Stimulated activated CD8-positive, alpha-beta memory T cell treated with anti-CD3 and anti-CD28 coated beads, Interleukin-2, amount 100 ng/mL, for 48 hours (primary cell): ENCODE measurements at places on chromosomes 12 and 14.
A peak's percentile ranks its signal among the peaks of the same experiment; 100 is the strongest.

DNA sequence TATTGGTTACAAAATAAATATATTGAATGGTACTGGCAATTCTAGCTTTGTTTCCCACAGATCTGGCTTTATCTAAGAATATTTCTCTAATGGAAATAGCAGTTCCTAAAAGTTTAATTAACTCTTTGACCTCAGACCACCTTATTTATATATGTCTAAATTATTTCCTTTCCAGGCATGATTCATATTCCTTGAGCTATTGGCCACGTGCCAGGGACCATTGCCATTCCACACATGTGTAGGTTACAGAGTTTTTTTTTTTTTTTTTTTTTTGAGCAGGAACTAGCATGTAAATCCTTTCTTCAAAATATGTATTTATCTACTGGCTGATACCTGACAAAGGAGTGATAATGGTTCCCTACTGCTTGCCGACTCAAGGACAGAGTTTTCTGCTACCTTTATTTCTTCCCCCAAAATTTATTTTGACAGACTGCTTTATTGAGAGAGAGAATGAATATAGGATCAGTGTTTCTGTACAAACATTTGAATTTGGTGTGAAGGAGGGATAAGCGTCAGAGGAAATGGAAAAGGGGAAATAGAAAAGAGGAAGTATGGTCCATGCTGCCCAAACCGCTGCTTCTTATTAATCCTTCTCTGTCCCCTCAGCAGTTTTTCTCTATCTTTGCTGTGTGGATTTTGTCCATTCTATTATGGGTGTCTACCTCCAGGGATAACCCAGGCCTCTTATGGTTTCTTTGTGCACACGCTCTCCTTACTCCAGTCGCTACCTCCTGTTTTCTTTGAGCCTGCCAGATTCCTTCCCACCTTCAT is 36.4 kb downstream of the PDE3A start:
- no peak for DNase-seq

GRCh38 chr14:65849558-65849957 is 437.0 kb downstream of the FUT8 start:
- no peak for DNase-seq

- no peak for DNase-seq
Measured at GRCh38 chr14:81113176-81113575, 107.6 kb downstream of the GTF2A1 start.

- DNase-seq, result peak; percentile 67
Measured at GRCh38 chr14:104094709-104095425, 9.4 kb downstream of the ASPG start.

GRCh38 chr12:13223941-13224340 is 27.4 kb downstream of the EMP1 start:
- no peak for DNase-seq

DNA sequence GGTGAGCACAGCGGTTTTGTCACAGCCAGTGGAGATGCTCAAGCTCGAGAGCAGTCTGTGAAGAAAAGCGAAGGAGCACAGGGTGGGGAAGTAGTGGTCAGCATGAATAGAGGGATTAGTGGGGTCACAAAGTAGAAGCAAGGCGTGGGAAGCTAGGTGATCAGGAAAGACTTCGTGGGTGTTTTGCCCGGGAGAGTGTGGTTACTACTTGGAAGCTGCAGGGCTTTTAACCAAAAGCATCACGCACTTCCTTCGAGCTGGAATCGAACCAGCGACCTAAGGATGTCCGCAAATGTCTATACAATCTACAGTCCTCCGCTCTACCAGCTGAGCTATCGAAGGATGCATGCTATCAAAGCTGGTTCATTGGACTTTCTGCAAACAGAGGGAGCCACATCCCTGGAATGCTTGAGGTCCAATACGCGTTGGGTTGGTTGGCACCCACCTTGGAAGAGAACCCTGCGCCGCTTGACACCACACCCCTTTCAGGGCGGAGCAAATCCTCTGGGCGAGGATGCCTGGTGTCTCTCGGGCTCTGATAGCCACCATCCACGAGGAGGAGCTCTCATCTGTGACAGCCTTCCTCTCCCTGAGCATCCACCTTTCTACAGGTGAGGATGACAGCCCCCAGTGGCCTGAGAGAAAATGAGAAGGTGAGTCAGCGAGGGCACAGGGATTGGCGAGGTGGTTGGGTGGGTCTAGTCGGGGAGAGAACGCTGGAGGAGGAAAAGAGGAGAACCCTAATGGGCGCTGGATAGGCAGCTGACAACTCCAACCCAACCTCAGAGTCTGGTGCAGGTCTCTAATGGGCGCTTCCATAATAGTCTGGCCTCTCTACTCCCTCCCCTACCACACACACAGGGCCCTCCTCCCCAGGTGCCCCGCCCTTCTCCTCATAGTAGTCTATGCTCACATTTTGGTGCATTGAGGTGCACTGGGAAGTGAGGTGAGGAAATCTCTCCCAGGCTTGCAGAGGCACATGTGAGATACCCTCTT is 16.0 kb upstream of the OR6S1 start:
- no peak for DNase-seq

DNA sequence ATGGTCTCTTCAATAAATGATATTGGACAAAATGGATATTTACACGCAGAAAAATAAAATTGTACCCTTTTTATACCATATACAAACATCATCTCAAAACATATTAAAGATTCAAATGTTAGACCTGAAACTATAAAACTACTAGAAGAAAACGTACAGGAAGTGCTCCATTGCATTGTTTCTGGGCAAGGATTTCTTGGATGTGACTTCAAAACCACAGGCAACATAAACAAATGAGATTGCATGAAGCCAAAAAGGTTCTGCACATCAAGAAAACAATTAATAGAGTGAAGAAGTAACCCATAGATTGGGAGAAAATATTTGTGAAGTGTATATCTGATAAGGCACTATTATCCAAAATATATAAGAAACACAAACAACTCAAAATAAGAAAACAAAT is 812.4 kb downstream of the NRXN3 start:
- DNase-seq, result no peak

DNA sequence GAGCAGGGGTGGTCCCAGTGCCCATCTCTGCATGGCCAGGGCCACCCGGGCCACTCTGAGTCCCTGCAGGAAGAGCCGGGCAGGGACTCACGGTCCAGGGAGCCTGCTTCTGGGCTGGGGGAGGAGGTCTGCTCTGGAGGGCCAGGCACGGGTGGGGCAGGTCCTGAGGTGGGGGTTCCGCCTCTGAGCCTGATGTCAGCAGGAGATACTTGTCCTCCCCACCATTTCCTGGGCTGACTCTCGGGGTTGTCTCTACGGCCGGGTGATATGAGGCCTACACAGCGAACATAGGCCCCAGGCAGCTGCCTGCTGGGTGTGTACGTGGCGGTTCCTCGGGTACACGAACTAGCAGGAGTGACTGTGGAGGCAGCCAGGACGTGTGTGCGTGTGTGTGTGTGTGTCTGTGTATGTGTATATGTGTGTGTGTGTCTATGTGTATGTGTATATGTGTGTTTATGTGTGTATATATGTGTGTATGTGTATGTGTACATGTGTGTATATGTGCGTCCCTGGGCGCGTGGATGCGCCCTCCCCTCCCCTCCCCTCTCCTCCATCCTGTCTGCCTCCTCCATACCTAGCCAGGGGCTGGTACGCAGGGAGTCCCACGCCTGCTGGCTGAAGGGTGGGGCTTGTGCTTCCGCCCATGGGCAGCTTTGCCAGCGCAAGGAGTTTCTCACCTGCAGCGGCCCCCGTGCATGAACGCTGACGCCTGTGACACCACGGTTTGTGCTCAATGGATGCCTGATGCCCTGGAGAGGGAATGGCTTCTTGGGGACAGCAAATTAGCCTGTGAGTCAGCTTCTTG is 30.4 kb upstream of the TRAF3 start:
- no peak for DNase-seq

GRCh38 chr12:127728285-127728684 is 538.7 kb upstream of the TMEM132C start:
- no peak for DNase-seq

- no peak for DNase-seq
Measured at GRCh38 chr12:52969828-52970569, 21.1 kb downstream of the KRT18 start.

GRCh38 chr14:42736408-42736807 is 1129.7 kb downstream of the LRFN5 start:
- no peak for DNase-seq

GRCh38 chr14:73325630-73326299 is 88.5 kb downstream of the PAPLN start:
- no peak for DNase-seq

GRCh38 chr12:119692410-119692809 is 24.5 kb downstream of the PRKAB1 start:
- no peak for DNase-seq

DNA sequence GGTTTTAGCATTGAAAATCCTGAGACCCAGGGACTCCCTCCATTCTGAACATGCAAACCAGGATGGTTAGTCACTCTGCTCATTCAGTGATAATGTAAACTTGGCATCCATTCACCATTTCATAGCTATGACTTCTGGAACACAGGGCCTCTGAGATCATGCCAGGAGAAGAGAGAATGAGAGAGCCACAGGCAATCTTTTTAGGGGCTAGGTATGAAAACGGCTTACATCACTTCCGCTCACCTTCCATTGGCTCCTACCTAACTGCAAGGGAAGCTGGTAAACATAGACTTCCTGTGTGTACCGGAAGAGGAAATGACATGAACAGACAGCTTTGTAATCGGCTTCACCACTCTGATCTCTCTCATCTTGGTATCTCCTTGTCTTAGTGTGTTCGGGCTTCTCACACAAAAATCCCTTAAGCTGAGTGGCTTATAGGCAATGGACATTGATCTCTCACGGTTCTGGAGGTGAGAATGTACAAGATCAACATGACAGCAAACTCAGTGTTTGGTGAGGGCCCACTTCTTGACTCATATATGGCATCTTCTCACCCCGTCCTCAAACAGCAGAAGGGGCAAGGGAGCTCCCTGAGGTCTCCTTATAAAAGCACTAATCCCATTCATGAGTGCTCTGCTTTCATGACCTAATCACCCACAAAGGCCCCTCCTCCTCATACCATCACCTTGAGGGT is 465.9 kb upstream of the TBX3 start:
- DNase-seq, result no peak

- no peak for DNase-seq
Measured at GRCh38 chr12:1843641-1844005, 23.3 kb downstream of the LRTM2 start.

- no peak for DNase-seq
Measured at GRCh38 chr14:22610931-22611330, 12.8 kb downstream of the ABHD4 start.
